Activated CD4-positive, alpha-beta T cell treated with anti-CD3 and anti-CD28 coated beads for 48 hours (primary cell): ENCODE measurements at places on chromosomes 3 and 15.

- DNase-seq, result no peak
Measured at GRCh38 chr3:157999246-157999645, 107.0 kb downstream of the SHOX2 start.

DNA sequence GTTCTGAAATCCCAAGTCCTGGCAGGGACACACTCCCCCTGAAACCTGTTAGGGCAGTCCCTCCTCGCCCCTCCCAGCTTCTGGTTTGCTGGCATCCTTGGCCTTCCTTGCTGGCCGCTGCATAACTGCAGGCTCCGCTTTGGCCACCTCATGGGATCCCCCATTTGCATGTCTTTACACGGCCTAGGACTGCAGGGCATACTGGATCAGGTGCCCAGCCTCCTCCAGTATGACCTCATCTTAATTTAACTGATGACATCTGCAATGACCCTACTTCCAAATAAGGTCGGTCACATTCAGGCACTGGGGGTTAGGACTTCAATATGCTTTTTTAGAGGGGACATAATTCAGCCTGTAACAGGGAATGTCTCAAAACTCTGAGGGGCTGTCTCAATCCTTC lies 173.3 kb downstream of the RAB11A start:
- DNase-seq, result no peak

GRCh38 chr3:63295806-63296205 lies 17.7 kb downstream of the SYNPR start:
- no peak for DNase-seq

DNA sequence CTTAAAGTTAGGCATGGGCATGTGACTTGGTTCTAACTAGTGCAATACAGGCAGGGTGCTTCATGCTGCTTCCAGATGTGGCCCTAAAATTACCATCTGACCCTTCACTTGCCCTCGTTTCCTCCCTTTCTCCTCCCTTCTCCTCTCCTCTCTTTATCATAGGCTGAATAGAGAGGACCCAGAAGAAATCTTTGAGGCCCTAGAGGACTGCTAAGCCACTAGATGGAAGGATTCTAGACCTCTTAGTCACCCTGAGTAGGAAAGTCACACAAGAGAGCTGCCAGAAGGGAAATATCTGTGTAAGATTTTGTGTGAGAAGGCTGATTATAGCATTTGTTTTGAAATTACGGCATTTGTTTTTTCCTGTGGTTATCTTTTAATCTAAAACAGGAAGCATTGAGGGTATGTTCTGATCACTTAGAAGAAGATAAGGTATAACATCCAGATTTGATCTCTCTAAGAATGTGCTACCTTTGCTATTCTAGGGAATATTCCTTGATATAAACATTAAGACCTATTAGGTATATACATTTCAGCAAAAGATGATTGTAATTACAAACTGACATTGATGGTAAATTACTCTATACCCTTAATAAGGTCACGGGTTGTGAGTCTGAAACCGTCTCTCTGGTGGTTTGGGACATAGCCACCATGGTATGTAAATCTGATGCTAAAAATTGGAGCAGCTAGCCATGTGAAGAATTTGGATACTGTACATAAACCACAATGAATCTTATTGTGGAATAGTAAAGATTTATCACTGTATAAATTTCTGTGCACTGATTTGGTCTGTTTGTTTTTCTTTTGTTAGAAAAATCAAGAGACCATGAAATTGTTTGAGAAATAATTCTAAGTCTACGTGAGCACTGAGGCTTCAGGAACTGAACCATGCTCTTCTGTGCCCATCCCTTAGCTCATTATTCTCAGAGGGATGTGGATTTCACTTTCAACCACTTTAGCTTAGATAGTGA lies 84.1 kb downstream of the TP63 start:
- no peak for DNase-seq

DNA sequence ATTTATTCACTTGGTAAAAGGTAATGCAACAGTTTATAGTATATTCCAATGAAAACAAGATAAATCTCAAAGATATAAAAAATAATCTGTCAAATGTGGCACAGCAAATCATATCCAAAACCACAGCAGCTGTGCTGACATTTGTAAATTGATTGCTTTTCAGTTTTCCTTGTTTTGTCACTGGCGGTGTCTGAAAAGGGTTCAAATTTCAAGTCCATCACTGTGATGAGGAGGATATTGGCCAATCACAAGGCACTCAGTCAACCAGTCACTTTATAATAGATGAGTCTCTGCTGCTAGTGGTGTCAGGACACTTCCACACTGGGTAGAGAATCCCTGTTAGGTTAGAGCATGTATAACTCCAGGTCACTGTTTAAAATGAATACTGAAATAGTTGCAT lies 154.8 kb downstream of the SLC9A9 start:
- DNase-seq, result no peak

GRCh38 chr15:82300883-82301282 lies 38.3 kb downstream of the SAXO2 start:
- no peak for DNase-seq

DNA sequence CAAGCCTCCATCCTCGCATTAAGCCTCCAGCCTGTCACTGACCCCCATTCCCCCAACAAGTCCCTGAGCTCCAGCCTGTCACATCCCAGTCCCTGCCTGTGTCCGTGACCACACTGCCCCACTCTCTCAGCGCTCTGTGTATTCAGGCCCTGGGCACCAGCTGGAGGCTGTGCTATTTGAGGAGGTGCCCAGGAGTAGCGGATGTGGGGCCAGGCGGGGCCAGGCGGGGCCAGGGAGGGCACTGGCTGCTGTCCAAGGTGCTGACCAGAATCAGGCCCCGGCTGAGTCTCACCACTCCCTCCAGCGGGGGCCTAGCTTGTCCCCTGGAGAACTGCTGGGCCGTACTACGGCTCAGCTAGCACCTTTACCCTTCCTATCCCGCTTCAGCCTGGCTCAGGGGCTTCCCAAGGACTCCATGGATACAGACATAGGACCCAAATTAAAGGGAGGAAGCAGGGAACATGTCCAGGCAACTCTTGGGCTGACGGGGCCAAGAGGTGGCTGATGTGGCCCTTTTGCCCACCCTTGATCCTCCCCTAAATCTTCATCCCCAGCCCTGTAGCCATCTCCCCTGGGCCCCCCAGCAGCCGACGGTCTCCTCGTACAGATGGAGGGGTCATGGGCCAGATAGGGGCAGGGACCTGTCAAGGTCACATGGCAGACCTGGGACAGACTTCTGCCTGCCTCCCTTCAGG lies 1.1 kb downstream of the HHATL start:
- peak; percentile 72 for DNase-seq

DNA sequence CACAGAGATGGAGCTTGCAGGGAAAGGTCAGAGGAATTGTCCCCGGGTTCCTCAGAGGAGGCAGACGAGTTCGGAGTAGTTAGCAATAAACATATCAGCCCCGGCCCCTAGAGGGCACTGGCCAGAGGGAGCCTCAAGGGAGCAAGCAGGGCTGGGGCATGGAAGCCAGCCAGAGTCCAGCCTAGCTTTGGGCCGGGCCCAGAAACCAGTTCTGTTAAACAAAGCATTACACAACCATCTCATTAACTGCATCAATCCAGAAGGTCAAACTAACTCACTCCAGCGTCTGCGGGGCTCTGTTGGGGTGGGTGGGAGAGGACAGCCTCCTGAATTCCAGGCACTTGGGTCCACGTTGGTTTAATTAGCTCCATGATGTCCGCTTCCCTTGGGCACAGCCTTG lies 41.0 kb upstream of the IREB2 start:
- DNase-seq, result no peak

GRCh38 chr3:20657560-20657959 lies 471.6 kb upstream of the SGO1 start:
- DNase-seq, result no peak

GRCh38 chr3:48012659-48013058 lies 3.6 kb downstream of the MAP4 start:
- DNase-seq, result no peak

DNA sequence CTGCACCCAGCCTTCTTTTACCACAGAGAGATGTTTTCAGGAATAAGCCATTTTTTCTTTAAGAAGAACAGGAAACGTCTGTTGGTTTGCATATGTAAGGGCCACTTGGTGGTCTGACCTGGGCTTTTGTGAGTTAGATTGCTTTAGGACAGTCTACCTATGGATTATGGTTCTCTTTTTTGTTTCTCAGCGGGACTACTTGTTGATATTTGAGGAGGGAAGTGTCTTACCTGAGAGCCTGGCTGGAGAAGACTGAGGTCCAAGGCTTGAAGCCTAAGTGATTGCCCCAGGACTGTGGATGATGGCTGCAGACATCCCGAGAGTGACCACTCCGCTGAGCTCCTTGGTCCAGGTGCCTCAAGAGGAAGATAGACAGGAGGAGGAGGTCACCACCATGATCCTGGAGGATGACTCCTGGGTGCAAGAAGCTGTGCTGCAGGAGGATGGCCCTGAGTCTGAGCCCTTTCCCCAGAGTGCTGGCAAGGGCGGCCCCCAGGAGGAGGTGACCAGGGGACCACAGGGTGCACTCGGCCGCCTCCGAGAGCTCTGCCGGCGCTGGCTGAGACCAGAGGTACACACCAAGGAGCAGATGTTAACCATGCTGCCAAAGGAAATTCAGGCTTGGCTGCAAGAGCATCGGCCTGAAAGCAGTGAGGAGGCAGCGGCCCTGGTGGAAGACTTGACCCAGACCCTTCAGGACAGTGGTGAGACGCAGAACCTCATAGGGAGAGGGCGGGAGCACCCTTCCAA lies 3.0 kb downstream of the ZSCAN2 start:
- DNase-seq, result no peak

GRCh38 chr3:166243511-166243910 lies 406.3 kb upstream of the BCHE start:
- DNase-seq, result no peak

DNA sequence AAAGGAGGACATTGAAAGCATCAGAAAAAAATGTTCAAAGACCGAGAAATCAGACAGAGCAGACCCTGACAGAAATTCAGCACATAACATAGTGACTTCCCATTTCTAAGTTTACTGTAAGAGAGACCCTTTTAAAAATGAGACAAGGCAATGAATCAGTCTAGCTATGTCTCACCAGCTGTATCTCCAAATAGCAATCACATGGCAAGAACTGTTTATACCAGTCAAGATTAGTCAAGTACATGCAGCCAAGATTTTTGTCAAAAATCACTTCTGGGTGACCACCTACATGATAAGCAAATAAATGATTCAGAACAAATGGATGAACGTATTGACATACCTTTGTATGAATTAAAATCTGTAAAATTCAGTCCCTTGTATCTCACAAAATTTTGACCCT lies 138.0 kb downstream of the DTWD1 start:
- no peak for DNase-seq

DNA sequence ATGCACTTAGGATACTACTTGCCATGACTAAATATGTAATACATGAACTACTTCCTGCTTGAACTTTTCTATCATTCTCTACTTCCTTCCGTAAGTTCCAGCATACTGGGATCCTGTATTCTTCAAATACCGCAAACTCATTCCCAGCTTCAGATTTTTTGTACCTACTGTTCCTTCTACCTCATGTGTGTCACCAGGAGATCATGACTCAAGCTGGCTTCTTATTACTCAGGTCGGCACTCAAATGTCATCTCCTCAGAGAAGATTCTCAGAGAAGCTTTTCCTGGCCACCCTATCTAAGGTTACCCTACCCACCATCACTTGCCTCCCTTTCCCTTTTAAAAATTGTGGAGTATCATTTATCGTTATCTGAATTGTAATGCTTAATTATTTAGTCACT lies 66.7 kb downstream of the RFX7 start:
- no peak for DNase-seq

DNA sequence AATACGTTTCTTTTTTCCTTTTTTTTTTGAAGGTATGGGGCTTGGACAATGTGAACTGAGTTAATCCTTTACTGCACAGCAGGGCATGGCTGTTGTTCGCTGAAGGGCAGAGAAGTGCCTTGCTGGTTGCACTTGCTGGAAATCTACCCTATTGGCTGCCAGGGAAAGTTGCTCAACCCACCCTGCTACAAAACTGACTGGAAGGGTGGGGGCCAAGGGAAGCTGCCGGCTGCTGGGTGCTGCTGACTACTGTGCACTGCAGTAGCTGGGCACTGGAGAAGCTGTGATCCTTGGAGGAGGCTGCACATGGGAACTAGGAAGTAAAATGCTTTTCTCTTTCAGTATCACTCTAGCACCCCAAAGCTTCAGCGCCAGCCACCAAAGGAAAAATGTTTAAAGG lies 70.5 kb downstream of the ETV5 start:
- no peak for DNase-seq

- no peak for DNase-seq
Measured at GRCh38 chr3:57226176-57226575, 1.4 kb upstream of the APPL1 start.

DNA sequence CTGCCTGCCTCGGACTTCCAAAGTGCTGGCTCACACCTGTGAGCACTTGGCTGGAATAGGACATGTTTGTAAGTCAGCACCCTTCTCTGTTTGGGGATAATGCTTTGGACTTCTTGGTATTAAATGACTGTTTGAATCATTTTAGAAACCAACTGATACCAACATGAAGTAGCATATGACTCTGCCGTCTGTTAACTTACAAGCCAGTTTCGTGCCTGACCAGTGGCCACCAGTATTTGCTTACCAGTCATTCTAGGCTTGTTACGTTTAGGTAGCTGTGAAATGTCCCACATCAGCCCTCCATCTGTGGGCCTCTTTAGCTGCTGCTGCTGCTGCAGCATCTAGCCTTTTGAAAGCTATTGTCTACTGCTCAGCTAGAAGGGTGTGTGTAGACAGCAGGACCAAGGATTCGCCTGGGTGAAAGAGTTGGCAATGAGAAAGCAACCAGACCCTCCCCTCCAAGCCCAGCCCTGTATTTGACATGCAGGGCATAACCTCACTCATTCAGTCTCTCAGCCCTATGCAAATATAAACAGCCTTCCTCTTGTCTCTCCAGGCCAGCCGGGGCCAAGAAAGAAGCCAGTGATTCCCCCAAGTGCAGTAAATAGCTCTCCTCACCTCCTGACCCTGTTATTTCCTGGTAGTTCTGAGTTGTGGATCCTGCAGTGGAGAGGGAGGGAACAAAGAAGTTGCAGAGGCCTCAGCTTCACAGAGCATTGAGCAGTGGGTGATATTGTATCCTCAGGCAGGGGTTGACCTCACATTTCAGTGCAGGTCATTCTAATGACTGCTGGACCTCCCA lies 51.0 kb downstream of the NKIRAS1 start:
- DNase-seq, result no peak
